Endothelial cell (in vitro differentiated cells): ENCODE measurements at places on chromosomes 5 and 9. TPM values are rescaled to one million over a fixed set of nuclear protein-coding genes. Genes with fewer than 3 reads are reported as not detected.

Gene FOXD4L3
- total RNA-seq, result not detected

Gene ADRB2
- 0.36 TPM for total RNA-seq

Gene RXFP3
- total RNA-seq, result 0.18 TPM

Gene MCC
- 22.7 TPM for total RNA-seq

Gene PRR16
- total RNA-seq, result not detected

Gene TAF11L5
- not detected for total RNA-seq

Gene EMB
- 27.5 TPM for total RNA-seq

Gene TNC
- total RNA-seq, result 10.1 TPM

Gene PTPDC1
- 7.4 TPM for total RNA-seq

Gene SMIM33
- total RNA-seq, result not detected

Gene SPACA9
- 2.7 TPM for total RNA-seq

Gene AK8
- total RNA-seq, result 2.0 TPM

Gene NUTM2G
- not detected for total RNA-seq

Gene PCDHB1
- total RNA-seq, result not detected

Gene PAEP
- total RNA-seq, result not detected

Gene LRRC19
- total RNA-seq, result not detected

Gene DOCK2
- total RNA-seq, result 6.5 TPM

Gene PCDHGA10
- 43.0 TPM for total RNA-seq

- no peak for DNase-seq
Measured at GRCh38 chr5:127235136-127235535, 55.5 kb upstream of the MEGF10 start.

GRCh38 chr5:56273376-56273955 is 40.3 kb upstream of the ANKRD55 start:
- DNase-seq, result no peak

- no peak for DNase-seq
Measured at GRCh38 chr5:81924442-81924841, 47.4 kb upstream of the ATG10 start.

- peak; percentile 34 for DNase-seq
Measured at GRCh38 chr5:38994324-38994927, 79.8 kb downstream of the RICTOR start.

- DNase-seq, result no peak
Measured at GRCh38 chr9:78289474-78289873, 7.5 kb upstream of the PSAT1 start.

DNA sequence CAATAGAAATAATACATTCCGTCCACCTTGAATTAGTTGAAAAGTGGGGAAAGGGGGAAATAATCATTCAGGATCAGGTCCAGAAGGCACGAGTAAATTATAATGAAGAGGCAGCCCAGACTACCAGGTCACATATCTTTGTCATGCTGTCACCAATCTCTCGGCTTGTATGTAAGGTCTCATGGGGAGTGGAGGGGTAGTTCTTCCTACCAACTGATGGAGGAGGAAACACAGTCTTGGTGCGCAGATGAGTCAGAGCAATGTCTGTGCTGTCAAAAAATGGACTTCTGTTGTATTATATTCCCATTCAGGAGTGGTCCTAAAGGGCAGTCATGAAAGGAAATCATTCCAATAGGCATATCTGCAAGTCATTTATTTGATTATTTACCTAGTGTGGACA is 164.2 kb upstream of the PTGER4 start:
- no peak for DNase-seq

GRCh38 chr9:78668148-78668832 is 371.4 kb downstream of the PSAT1 start:
- DNase-seq, result no peak

DNA sequence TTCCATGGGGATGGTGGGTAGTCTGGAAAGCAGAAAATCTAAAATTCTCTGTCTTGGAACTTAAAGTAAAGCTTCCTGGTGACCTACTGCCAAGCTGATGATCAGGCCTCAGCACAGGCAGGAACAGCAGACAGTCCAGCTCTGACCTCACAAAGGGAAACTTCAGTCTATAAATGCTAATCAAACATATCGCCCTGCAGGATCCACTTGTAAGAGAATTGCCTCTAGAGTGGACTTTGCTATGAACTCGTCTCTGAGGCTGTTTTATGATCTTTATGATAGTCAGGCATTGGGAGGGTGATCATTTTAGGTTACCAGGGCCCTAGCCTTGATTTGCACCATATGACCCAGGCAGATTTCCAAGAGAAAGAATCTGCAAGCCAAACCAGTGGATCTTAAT is 67.6 kb upstream of the SELENOP start:
- DNase-seq, result no peak

DNA sequence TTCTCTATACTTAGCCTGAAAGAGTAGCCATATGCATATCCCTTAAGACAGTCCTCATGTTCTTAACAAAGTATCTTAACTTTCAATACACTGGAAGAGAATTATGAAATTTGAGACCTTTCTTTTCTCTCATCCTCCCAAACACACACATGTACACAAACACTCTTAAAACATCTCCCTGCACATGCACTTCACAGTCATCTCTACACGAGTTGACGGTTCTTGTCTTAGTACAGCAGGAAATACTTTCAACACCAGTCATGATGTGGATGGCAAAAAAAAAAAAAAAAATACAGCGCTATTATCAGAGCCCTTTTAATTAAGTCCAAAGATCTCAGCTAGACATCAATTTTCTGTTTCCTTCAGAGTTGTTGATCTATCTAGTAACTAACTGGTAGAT is 43.6 kb upstream of the PCSK1 start:
- no peak for DNase-seq

DNA sequence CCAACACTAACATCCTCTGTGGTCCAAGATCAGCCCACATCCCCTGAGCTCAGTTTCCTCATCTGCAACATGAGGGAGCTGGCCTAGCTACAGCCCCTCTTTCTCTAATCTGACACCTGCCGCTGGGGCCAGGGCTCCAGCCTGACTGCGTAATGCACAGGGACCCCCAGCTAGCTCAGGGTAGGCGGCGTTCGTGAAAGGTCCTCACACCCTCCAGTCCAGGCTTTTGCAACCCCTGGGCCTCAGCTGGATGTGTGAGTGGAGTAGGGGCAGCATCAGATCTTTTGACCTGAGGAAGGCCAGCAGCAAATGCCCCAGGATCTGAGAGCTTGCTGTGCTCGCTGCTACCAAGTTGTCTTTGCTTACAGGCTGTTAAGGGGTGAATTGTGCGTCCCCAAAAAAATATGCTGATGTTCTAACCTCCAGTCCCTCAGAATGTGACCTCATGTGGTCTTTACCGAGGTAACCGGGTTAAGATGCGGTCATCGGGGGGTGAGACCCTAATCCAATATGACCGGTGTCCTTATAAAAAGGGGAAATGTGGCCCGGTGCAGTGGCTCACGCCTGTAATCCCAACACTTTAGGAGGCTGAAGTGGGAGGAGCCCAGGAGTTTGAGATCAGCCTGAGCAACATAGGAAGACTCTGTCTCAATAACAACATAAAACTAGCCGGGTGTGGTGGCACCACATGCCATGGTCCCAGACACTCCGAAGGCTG is 47.8 kb downstream of the PLPP7 start:
- DNase-seq, result no peak

DNA sequence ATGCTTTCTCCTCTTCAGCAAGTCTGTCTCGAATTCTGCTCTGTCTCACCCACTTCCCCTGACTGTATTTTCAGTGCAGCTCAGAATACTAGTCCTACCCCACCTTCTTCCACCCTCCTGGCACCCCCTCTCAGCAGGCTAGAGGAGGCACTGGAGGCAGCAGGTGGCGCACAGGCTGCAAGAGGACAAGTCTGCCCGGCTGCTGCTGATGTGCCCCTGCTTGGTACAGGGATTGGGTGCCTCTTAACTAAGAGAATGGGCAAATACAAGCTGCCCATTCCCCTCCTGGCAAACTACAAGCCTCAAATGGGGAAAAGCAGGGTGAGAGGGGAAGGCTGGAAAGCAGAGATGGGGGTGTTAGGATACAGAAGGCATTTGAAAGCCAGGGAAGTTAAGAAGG is 5.1 kb downstream of the TLN1 start:
- DNase-seq, result no peak

DNA sequence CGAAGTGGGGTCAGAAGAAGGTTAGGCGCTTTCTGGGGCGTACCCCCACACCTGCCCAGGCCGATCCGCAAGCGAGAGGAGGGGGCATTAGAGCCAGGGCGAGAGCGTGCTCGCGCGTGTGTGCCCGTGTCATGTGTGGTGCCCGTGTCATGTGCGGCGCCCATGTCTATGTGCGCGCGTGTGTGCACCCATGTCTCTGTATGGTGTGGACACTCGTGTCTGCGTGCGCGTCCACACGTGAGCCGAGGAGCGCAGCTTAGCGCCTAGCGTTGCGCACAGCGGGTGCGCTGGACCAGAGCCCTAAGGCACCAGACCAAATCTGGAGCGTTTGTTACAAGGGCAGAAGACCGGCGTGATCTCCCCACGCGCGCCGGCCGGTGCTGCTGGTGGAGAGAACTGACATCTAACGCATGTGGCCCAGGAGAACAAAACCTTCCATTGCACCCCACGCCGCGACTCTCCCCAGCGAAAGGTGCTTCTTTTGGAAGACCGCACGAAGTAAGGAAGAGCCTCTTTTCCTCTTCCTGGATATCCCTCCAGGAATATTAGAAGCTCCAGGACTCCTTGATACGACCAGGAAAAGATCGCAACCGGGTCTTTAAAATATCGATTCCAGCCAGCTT is 644 bp downstream of the NIM1K start:
- peak; percentile 7 for DNase-seq

- DNase-seq, result no peak
Measured at GRCh38 chr5:167810573-167810972, 480.9 kb upstream of the WWC1 start.

DNA sequence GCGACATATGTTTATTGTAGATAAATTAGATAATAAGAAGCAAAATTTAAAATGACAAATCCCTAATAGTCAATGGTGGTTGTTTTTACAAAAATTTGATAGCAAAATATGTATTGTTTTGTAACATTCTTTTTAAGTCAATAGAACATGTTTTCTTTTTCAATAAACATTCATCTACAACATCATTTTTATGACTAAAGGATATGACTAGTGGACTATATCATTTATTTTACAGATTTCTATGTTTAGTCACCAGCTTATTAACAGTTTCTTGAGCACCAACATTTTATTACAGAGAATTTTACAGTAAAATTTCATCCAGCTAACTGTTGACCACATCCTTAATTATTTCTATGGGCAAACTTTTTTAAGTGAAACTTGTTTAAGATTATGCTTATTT is 114.7 kb upstream of the IL7R start:
- no peak for DNase-seq

DNA sequence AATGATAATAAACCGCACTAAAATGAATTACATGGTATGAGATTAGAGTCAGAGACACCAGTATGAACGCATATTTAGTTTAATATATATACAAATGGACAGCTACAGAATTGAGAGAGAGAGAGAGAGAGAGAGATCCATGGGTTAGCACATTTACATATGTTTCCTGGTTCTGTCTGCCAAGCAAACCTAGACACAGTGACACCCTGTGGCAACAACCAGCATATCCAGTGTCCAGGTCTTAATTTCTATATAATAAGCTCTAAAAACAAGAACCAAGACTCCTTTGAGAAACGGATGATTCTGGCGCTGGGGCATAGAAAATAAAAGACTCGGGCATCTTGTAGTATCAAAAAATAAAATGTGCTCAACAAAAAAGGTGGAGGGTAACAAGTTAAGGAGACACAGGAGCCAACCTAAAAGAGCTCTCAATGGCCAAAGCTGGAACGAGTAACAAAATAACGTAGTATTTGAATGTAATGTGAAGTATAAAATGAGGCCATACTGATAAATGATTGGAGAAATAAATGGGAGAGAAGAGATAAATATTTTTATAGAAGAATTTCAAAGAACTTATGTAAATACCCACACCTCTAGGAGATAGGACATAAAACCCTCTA is 84.5 kb downstream of the RFX3 start:
- DNase-seq, result peak; percentile 40

- DNase-seq, result no peak
Measured at GRCh38 chr9:132984202-132985070, 5.9 kb downstream of the GFI1B start.
